ENCODE measurements at places on chromosomes 7 and 10.

DNA sequence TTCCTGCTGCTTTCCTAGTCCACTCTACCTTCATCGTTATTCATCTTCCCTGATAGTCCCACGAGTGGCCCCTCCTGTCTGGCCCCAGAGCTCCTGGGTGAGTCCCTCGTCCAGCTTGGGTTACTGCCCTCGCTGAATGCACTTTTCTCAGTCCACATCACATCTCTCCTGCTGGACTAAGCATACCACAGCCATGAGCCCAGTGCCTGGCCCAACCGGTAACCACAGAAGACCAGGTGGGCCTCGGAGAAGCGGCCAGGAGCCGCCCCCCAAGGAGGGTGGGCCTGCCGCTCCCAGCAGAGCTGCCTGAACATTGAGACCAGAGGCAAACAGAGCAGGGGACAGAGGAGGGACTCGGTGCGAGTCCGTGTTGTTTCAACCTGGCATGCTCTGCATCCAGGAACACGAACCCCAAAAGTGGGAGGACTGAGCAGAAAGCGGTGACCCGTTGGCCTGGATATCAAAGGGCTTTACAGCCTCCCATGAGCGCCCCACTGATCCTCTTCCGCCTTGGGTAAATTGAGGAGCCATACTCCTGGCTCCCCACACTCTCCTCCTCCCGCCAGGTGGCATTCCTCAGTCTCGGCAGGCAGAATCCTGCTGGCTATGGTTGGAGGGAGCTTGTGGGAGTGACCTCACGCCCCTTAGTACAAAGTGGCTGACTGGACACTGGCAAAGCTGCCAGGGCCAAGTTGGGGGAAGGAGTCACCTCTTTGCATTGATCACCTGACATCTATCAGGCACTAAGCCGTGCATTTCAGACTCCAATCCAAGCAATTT is 13.3 kb downstream of the TMEM72 start:
- no peak for DNase-seq

- no peak for DNase-seq
Measured at GRCh38 chr7:150307904-150308303, 15.3 kb upstream of the LRRC61 start.

- DNase-seq = no peak
Measured at GRCh38 chr7:43756368-43757072, 2.0 kb upstream of the BLVRA start.

- no peak for DNase-seq
Measured at GRCh38 chr10:62657244-62657835, 147.2 kb upstream of the ADO start.

DNA sequence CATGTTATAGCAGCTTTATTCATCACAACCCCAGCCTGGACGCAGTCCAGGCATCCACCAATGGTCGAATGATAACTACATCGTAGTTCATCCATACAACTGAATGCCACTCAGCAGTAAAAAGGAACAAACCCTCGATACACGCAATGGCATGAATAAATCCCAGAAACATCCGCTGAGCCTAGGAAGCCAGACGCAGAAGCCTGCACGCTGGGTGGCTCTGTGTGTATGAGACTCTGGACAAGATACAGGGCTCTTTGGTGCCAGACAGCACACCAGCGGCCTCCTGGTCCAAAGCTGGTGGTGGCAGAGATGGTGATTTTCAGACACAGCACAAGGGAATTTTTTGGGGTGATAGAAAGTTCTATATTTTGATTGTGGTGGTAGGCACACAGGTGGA is 10.0 kb upstream of the CRYGN start:
- no peak for DNase-seq

- DNase-seq = no peak
Measured at GRCh38 chr7:4794591-4795350, 19.3 kb downstream of the AP5Z1 start.

DNA sequence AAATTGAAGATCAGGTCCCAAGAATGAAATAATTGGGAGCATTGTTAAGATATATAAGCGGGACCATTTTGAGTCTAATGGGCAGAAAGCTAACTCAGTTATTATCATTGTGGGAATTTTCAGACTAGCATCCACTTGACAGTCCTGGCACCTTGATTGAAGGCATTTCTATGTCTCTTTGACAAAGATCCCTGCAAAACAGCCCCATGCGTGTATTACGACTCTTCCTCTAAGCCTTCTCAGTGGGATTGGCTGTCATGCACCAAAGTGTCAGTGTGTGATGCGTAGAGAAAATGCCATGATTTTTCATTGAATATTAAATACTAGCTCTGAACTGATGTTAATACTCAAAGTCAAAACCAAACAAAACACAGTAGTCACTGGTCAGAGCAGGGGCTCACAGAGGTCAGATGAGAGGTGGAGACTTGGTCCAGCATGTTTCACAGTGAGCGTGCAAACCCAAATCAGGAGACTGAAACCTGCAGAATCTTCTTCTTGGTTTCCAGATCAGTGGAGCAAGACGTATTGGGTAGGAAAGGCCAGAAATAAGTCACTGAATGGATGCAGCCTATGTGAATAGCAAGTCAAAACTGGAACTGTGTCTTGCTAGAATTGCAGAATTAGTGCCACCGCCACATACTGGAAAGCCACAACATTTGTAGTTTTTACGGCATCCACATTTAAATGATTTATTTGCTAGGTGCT is 303.6 kb upstream of the AKR1E2 start:
- DNase-seq = no peak

- DNase-seq = no peak
Measured at GRCh38 chr10:114402871-114403540, 1.3 kb downstream of the AFAP1L2 start.

- DNase-seq = no peak
Measured at GRCh38 chr7:2666588-2667250, 21.3 kb upstream of the AMZ1 start.

DNA sequence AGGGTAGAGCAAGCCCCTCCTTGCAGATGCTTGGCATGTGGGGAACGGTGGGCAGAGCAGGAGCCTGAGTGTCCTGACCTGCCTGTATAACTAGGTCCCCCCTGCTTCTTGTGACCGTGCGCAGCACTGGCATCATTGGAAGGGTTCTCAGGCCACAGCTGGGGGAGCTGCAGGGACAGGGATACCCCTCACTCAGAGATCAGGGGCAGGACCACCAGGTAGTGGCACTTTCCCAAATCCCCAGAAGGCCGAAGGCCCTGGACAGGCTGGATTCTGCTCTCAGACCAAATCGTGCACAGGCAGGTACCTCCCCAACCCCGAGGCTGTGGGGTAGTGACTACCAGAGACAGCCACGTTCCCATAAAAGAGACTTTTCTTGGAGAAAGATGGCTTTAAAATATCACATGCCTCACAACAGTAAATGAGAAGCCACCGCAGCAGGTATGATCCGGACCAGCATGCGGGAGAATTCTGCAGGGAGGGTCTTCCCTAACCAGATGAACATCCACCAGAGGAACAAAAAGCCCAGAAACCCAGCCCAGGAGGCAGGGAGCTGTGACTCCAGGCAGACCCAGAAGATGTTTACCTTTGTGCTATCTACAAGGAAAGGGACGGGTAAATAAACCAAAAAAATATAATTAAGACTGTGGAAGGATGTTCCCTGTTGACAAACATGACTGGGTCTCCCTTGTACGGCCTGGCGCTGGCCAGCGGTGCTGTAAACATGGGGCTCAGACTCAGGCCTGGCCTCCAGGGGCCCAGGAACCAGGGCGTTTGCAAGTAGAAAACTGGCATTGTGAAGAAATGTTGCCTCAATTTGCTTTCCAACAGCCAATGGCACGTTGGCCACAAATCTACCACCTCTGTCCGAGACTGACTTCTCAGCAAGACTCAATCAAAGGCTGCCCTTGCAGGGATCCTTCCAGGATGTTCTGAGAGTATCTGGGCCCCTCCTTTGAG is 180.0 kb downstream of the TNS3 start:
- DNase-seq = no peak

DNA sequence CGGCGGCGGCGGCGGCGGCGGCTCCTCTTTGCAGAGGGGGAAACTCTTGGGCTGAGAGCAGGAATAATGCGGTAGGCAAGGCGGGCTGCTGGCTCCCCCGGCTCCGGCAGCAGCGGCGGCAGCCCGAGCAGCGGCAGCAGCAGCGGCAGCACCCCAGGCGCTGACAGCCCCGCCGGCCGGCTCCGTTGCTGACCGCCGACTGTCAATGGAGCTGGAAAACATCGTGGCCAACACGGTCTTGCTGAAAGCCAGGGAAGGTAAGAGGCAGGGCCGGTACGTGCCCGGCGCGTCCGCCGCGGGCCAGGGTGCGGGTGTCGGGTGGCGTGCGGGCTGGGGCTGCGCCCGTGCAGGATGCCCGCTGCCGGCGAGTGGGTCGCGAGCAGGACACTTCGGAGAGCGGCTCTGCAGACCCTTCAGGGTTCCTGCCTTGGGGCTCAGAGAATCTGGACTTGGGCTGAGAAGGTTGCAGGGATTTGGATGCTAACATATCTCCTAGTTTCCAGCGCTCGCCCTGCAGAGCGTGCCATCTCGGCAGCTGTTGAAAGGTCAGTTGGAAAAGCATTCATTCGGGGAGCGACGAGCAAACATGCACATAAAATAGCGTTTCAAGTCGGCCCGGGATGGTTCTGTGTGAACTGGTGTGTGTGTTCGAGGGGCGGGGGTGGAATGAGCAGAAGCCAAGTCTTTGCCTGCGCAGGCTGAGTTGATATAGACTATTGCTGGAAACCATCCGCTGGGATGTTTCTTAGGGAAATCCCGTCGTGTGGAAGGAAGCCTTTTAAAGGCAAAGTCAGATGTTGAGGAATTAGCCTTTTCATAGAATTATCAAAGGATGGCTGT is 562 bp downstream of the GRK5 start:
- DNase-seq = no peak

GRCh38 chr10:84292502-84292901 is 35.9 kb upstream of the CCSER2 start:
- DNase-seq = no peak

DNA sequence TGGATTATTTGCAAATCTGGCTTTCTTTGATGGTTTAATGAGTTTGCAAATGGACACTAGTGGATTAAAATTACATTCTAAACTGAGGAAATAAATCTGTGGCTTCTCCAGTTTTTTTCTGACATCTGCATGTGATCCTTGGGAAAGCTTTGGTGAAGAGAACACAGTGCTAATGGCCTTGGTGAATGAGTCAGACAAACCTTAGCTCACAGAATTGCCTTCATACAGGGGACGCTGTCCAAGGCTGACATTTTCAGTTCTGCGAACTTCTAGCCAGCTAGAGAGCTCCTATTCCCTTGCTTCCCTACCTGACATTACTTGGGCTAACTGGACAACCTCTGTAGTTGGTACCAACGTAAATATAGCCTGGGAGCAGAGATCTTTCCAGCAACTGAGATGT is 21.2 kb downstream of the BMPER start:
- DNase-seq = no peak

- no peak for DNase-seq
Measured at GRCh38 chr10:33509231-33509831, 174.9 kb upstream of the NRP1 start.

GRCh38 chr7:130758429-130759056 is 24.5 kb upstream of the KLF14 start:
- DNase-seq = no peak

DNA sequence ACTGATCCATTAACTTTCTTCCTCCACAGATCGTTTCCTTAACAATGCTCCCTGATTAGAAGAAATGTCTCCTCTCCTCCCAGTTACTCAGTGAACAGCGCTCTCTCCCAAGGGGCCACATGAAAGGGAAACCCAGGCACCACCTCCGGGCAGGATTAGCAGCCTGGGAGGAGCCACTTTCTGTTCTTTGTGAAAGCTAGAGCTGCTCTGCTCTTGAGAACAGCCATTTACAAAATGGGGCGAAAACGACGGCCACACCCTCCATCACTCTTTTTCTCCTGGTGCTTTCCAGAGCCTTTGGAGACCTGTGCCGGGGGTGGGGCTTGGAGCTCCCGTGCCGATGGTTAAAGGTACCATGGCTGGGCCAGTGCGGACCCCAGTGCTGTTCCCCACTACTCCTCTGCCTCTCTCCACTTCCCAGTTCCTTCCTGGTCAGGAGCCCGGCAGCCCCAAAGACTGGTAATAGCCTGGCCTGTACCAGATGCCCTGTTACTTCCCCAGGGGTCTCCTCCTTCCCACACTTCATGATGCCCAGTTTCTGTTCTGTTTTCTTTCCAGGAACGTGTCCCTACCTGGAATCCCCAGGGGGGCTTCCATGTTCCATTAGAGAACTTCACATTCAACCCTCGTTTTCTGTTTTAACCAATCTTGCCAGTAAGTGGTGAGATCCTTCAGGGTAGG is 402.9 kb upstream of the GALNT17 start:
- DNase-seq = no peak

- DNase-seq = no peak
Measured at GRCh38 chr10:37704566-37704965, 152.8 kb downstream of the ZNF248 start.

- DNase-seq = no peak
Measured at GRCh38 chr10:30705625-30706149, 76.1 kb upstream of the LYZL2 start.

GRCh38 chr7:79241288-79242060 is 212.0 kb downstream of the MAGI2 start:
- DNase-seq = no peak

GRCh38 chr7:111953611-111954010 is 252.6 kb downstream of the DOCK4 start:
- peak; percentile 67 for DNase-seq

DNA sequence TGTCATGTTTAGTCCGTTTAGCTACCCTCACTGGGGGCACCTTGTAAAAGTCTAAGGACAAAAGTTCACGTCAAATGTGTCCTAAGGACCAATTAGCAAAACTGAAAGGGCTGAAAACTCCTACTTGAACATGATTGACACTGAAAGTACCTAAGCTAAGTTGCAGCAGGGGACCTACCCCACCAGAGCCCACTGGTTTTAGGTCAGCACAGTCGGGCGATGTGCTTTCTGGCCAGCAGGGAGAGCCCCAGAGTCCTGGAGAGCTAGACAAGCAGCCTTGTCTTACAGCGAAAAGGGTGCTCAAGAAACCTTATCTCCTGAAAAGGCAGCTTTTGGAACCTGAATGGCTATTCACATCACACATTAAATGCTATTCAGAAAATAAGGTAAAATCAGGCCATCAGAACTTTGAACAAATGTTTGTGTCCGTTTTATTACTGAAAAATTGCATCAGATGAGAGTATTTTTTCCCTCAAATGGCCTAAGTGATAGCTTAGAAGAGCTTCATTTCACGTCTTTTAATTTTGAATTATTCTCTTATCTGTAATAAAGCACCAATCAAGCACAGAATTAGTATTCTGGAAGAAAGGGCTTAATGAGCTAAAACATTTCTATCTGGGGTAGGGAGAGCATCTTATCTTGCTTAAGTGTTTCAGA is 52.2 kb upstream of the MKI67 start:
- DNase-seq = no peak

DNA sequence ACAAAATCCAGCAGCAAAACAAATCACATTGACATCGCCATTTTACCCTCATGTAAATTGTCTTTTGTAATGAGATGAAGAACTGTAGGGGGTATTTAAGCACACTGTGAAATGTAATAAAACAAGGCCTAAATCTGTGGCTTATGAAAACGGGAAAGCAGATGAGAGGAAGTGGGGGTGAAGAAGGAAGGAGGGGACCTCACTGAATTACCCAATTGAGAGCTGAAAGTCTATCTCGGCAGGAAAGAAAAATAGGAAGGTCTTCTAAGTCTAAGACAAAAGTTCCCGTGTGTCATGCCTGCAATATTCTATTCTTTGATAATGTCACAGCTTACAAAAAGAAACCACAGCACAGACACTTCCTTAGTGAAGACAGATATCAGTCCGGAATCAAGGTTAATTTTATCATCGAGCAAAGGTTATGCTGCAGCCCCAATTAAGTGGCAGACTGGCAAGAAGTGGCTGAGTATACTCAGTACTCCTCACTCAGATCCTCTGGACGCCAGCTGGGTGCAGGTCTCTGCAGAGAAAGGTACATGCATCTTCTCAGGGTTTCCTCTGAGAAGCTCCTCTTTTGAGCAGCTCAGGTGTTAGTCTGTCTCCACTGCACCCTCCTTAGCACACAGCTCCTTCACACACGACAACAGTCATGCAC is 239.7 kb downstream of the FANK1 start:
- no peak for DNase-seq

GRCh38 chr10:46285966-46286620 is 704 bp upstream of the ANTXRL start:
- DNase-seq = no peak

Measured in hippocampal formation (tissue), 2 donors.